ENCODE measurements at places on chromosomes 12 and 14.

GRCh38 chr12:53733807-53734200 is 6.6 kb upstream of the CALCOCO1 start:
- no peak for DNase-seq

GRCh38 chr12:111462210-111462769 is 56.6 kb downstream of the SH2B3 start:
- no peak for DNase-seq

GRCh38 chr12:104467346-104467837 is 10.6 kb downstream of the CHST11 start:
- DNase-seq: no peak

DNA sequence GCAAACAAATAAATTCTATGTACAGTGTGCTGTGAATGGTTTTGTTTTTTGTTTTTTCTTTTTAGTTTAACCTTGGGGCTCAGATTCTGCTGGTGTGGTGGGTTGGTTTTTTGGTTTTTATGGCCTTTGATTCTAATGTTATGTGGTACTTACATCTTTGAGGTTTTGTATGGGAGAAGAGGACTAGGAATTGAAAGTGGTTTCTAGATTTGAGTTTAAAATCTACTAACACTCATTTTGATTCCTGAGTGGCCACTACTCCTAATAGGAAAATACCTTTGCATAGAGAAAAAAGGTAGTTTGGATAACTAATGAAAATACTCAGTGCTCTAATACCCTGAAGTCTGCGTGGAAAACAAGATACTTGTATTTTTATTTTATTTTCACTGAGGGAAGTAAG is 137.7 kb downstream of the MON2 start:
- DNase-seq: no peak

- no peak for DNase-seq
Observed at GRCh38 chr12:120468325-120468820, 1.2 kb downstream of the SRSF9 start.

DNA sequence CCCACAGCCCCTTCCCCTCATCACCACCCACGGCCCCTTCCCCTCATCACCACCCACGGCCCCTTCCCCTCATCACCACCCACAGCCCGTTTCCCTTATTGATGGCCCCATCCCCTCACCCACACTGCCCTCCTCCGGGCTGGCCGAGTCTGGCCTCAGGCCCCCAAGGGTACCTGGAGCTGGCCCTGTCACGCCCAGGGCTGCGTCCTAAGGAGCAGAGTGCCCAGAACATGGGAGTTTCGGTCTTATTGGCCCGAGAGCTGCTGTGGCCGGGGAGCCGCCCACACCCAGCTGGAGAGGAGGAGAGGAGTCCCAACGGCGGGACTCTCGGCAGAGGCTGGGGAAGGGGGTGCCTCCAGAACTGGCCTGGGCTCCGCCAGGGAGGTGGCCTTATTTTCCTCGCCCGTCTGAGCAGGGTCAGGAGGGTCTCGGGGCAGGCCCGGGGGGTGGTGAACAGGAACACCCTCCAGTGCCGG is 182.3 kb downstream of the KIF26A start:
- DNase-seq: no peak

- DNase-seq: no peak
Observed at GRCh38 chr12:5437589-5437988, 5.7 kb downstream of the NTF3 start.

- no peak for DNase-seq
Observed at GRCh38 chr14:99401211-99401610, 79.4 kb downstream of the SETD3 start.

DNA sequence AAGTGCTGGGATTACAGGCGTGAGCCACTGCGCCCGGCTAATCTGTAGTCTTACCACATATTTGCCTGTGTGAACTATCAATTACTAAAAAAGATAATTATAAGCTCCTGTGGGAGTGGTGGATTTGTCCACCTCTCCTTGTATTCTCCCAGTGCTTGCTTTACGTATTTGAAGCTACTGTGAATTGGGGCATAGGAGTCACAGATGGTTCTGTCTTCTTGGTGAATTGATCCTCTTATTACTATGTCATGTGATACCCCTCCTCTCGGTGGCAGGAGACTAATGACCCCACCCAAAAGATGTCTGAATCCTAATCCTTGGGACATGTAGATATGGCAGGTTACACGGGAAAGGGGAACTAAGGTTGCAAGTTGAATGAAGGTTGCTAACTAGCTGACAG is 11.8 kb downstream of the GPR132 start:
- no peak for DNase-seq

GRCh38 chr14:90388982-90389381 is 7.8 kb upstream of the CALM1 start:
- no peak for DNase-seq

- peak; percentile 55 for DNase-seq
Observed at GRCh38 chr12:46209914-46210872, 58.6 kb downstream of the SLC38A1 start.

- no peak for DNase-seq
Observed at GRCh38 chr12:3821441-3821840, 51.8 kb downstream of the PARP11 start.

- DNase-seq: no peak
Observed at GRCh38 chr14:20418501-20418909, 5.2 kb upstream of the TEP1 start.

DNA sequence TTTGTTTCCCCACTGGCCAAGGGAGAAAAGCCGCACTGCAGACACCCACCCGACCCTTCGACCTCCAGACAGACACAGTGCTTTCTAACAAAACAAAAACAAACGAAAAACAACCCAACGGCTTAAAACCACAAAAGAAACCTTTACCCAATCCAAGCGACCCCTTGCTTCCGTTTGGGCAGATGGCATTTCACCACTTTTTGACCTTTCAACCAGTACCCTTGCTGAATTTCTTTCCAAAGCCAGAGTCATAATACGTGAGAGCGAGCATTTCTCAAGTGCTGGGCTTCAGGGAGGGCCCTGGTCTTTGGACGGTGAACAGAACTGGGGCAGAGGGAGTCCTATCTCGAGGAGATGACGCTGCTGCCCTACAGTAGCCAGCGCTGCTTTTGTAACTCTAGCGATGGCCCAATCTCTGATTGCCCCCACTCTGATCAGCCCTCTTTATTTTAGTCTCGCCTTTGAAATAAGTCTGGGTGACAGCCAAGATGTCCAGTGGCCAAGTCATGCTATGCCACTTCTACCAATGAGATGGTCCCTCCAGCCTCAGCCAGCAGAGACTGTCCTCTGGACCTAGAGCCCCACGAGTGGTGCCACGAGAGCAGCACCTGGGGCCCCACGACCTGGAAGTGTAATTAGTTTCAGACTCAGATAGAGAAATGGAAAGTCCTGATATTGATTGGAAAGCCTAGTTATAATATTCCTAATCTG is 21.9 kb upstream of the ADIPOR2 start:
- DNase-seq: no peak

DNA sequence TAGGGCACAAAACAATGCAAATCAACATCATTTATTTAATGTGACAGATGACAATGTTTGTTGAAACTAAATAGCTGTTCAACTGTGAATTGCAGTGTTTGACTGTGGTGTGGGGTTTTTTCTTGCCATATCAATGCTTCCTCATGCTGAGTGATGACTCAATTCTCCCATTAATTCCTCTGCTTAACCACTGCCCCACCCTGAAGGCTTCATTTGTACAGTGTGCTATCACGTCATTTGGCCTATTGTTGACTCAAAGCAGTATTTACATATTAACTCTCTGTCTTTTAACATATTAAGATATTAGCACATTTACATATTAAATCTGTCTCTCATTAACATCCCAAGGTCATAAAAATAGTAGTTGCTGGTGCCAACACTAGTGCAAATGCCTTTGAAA is 164.8 kb upstream of the NRXN3 start:
- DNase-seq: no peak

- no peak for DNase-seq
Observed at GRCh38 chr12:116087962-116088361, 189.5 kb downstream of the MED13L start.

GRCh38 chr12:15783288-15783687 is 5.9 kb downstream of the EPS8 start:
- DNase-seq: no peak

DNA sequence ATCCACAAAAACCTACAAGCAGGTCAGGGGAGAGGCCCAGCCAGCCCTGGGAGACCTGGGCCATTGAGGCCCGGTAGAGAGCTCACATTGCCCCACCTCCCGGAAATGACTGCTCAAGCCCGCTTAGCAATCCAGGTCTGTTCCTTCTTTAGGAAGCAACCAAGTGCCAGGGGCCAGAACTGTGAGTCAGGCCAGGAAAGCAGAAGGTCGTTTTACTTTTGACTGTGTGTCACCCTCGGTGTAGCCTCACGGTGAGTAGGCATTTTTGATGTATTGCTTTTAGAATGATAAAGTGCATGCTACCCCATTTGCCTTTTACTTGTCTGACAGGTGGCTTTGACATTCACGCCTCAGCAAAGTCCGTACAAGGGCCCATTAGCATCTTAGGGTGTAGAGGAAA is 25.4 kb upstream of the PWP1 start:
- no peak for DNase-seq

- no peak for DNase-seq
Observed at GRCh38 chr12:76329159-76329558, 19.1 kb downstream of the BBS10 start.

GRCh38 chr12:64767495-64767894 is 8.3 kb upstream of the GNS start:
- no peak for DNase-seq

- peak; percentile 12 for DNase-seq
Observed at GRCh38 chr12:109734219-109735000, 20.8 kb downstream of the FAM222A start.

- DNase-seq: no peak
Observed at GRCh38 chr12:122793685-122794106, 19.3 kb downstream of the CCDC62 start.

GRCh38 chr12:12194206-12194605 is 72.6 kb downstream of the LRP6 start:
- DNase-seq: no peak

GRCh38 chr14:48943913-48944312 is 642.3 kb downstream of the RPS29 start:
- no peak for DNase-seq
